ELR (cell line): ENCODE measurements at places on chromosomes 4 and X.

GRCh38 chr4:171288816-171289432, 524.3 kb upstream of the GALNTL6 start:
- no peak for DNase-seq

DNA sequence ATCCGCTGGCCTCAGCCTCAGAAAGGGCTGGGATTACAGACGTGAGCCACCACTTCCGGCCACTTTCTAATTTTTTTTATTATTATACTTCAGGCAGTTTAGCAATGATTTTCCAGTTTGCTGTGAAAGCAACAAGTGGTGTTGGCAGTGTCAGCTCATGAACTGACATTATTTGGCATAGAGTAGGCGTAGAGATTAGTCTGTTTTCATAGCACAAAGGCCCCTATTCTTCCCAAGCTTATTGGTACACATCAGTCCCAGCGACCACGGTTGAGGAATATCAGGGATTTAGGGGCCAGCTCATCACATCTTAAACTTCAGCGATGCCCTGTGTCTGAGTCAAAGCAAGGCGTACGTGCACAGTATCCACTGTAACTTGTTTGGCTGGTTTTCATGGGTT, 53.0 kb upstream of the RASSF6 start:
- DNase-seq: no peak

DNA sequence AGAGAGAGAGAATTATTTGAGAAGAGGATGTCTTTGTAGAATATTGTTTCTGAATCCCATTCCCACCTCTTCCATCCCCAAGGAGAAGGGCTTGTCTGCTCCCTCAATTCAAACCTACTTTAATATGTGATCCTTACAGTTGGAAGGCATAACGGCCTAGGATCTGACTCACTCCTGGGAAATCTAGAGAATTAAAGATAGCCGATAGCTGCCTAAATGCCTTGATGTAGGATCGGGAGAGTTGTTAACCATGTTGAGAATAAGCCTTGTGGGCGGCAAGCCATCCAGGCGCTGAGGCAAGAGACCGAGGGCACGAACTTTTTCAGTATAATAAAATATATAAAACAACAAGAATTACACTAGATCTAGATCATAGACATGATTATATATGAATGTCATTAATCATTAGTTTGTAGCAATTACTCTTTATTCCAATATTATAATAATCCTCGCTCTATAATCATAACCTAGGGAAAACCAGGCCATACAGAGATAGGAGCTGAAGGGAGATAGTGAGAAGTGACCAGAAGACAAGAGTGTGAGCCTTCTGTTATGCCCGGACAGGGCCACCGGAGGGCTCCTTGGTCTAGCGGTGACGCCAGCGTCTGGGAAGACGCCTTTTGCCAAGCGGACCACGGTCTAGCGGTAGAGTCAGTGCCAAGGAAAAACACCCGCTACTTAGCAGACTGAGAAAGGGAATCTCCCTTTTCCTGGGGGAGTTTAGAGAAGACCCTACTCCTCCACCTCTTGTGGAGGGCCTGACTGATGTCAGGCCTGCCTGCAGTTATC, 13.5 kb downstream of the EMCN start:
- peak; percentile 24 for DNase-seq

DNA sequence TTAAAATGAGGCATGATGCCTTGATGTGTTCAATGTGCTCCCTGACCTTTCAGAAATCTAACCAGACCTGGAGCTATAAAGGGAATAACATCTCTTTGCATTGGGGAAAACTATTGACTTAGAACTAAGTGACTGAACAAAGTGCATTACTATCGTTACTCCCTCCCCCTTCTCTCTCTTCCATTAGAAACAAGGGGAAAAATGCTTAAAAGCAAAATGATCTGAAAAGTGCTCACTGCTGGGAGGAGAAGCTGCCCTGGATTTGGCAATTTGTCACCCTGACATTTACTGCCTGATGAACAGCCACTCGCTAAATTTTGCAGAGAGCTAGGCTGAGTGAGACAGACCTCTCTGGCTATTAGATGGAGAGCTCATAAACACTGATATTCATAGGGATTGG, 48.6 kb upstream of the PARM1 start:
- DNase-seq: no peak

DNA sequence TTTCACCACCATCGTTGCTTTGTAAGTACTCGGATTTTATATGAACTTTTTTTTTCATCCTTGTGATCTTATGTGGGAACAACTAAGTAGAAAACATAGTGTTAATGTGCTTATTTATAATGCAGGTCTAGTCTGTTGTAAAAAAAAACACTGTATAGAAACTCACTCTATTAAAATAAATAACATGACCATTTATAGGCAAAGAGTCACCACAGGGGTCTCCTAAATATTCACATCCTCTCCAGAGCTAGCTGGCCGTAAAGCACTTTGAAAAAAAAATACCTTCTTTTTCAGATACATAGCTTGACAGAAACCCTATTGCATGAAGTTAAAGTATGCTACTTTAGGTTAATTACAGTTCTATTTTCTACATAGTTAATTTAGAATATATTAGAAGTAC, 11.2 kb downstream of the TMEM184C start:
- no peak for DNase-seq

- peak; percentile 37 for DNase-seq
These were observed 5.2 kb downstream of the NHS start for GRCh38 chrX:17380221-17380620.

GRCh38 chrX:136623396-136623795, 24.6 kb upstream of the CD40LG start:
- DNase-seq: no peak

DNA sequence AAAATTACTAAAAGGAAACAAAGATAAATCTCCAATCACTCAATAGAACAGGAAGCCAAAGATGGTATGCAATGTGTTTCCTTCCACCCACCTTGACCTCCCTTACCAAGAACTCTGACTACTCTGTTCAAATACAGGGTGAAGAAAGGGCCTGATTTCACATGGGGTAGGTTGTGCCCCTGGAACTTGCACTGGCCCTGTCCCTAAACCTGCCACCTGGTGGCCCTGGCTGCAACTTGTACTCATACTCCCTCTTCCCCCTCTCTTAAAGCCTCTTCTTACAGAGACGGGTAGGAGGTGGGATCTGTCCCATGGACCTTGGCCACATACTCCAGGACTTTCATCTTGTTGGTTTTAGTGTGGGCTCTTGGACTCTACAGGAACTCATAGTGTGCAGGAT, 17.3 kb upstream of the TMEM185A start:
- DNase-seq: no peak

DNA sequence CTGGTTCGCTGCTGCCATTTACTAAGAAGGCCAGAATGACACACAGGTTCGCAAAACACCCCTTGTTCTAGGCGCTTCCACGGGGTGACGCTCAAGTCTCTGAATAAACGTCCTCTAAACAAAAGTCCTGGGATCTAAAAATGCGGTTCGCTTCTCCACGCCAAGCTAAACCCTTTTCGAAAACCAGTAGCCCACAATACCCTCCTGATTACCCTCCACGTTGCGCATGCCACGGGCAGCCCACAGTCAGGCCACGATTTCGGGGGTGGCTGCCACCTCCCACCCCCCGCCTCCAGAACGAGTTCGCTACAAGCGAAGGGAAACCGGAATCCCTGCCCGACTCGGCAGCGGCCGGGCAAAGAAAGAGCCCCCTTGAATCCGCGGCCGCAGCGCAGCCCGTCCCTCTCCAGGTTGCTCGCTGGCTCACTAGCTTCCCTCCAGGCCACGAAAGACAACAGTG, 423 bp downstream of the RPL39 start:
- DNase-seq: peak; percentile 36

- peak; percentile 59 for DNase-seq
These were observed 98.4 kb downstream of the ZNF827 start for GRCh38 chr4:145840162-145840768.

GRCh38 chrX:108224218-108224617, 132.6 kb downstream of the ATG4A start:
- no peak for DNase-seq

GRCh38 chrX:100368167-100368566, 41.9 kb downstream of the PCDH19 start:
- peak; percentile 0 for DNase-seq

DNA sequence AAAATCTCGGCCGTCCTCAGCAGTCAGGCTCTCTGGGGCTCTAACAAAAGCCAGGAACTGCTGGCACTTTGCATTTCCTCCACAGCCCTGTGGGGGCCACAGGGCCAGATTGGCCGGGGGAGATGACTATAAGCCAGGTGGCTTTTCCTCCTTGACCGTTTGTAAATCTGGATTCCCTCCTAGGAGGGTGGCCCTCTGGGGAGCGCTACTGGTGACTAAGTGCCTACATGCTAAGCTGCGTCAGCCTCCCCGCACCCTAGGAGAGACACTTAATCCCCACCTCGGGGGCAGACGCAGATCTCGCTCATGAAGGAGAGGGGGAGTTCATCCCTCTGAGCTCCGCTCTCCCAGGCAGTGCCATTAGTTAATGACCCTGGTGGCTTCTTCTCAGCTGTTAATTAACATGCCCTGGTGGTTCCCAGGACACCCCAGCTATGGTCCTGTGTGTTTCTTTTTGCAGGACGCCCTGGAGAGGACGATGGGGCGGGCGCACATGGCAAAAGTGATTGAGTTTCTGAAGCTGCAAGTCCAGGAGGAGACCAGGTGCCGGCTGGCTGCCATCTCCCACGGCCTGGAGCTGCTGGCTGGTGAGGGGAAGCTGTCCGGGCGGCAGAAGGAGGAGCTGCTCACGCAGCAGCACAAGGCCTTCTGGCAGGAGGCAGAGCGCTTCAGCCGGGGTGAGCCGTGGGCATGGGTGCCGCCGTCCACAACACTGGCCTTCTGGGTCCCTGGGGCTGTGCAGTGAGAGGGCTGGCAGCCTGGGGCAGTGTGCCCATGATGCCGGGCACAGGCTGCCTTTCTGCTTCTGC, 41.6 kb downstream of the EVC start:
- DNase-seq: peak; percentile 89

GRCh38 chrX:154729439-154729838, 21.4 kb downstream of the GAB3 start:
- DNase-seq: no peak

DNA sequence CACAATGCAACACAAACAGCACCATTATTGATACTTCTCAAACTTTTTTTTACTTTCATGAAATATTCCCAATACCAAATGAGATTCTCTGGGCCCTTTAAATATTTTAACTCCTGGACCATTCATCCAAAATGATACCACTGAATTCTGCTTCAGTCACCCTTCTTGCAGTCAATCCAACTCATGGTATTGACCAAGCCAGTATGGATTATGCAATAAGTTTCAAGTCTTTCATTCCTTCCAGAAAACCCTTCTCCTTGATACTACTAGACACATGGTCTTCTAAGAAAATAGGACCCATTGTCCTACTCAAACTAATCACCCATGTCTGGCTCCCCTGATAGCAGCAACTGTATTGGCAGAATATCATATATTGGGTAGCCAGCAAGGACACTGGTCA, 23.0 kb downstream of the ZNF721 start:
- no peak for DNase-seq

DNA sequence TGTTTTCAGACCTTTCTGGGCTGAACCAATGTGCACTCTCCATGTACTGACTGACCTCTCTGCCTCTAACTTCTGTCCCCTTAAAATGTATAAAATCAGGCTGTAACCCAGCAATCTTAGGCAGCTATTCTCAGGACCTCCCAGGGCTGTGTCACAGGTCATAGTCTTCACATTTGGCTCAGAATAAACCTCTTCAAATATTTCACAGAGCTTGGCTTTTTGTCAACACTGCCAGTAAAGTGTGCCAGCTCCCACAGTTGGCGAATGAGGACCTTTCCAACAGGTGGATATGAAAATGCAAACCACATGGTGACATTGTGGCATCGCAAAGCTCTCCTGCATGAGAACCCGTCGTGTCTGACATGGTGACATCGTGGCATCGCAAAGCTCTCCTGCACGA, 76.4 kb downstream of the ACOX3 start:
- no peak for DNase-seq

DNA sequence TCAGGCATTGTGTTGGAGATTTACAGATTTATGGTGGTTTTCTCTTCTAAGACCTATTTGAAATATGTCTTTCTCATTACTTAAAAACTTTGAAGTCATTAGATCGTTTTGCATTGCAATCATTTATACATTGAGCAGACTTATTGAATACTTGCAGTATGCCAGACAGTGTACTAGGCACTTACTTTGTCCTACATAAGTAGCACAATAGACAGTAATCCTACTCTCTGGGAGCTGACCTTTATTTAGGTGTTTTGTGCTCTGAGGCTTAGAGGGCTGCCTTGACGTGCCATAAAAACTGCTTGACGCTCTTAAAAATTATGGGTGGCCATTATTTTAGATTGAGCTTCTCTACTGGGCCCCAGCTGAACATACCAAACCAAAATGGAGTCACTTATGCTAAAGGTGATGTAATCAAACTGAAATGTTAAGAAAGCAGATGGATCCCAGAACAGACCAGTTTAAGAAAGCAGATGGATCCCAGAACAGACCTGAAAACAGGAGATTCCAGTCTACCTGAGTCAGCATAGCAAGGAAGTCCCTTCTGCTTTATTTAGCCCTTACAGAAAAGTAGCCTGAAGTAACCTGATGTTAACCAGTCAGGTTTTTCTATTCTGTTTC, 42.4 kb downstream of the PTTG2 start:
- DNase-seq: peak; percentile 10

- no peak for DNase-seq
These were observed 76.8 kb downstream of the PPP2R2C start for GRCh38 chr4:6395466-6396228.

DNA sequence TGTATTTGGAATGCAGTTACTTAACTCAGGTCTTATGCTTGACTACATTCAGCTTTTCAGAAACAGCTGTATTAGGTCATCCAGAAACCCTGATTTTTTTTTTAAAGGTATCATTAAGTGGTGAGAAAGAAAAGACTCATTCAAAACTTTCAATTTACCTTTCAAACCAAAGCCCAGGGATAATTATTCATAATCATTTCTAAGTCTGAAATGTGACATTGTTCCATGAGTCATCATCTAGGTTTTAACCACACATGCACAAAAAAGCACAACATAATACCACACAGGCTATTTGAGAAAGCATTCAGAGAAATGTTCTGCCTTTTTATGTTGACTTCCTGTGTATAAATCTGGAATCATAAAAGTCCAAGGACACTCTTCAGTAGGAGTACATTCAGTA, 288.2 kb downstream of the IL1RAPL2 start:
- no peak for DNase-seq

DNA sequence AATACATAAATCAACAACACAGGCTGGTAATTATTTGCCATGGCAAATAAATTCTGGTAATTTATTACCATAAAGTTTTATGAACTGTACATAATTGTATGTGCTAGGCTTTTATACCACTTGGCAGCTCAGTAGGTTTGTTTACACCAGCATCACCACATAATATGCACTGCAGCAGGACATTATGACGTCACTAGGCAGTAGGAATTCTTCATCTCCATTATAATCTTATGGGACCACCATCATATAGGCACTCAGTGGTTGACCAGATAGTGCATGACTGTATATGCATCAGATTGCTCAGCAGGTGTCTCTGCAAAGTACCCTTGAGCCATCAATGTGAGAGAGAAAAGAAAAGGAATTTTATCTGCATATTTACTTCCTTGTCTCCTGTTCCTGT, 295.4 kb downstream of the CFAP47 start:
- DNase-seq: no peak

DNA sequence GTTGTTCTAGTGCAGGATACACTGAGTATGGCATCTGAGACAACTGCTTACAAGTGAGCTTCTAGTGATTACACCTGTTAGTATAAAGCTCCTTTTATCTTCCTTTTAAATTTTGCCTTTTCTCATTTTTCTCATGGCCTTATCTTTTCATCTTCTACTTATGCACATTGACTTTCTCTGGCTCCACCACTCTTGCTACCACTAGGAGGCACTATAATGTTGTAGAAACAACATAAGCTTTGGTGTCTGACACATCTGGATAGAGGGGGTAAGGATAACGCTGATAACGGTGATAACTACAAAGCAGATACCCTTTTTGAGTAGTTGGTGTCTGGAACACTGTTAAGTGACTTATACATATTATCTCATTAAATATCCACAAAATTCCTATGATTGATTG, 187.4 kb upstream of the TEX13C start:
- no peak for DNase-seq
